ENCODE measurements at places on chromosomes 11 and 22. TPM values are rescaled to one million over a fixed set of nuclear protein-coding genes. Genes with fewer than 3 reads are reported as not detected.

The TRPC6 gene
- polyA plus RNA-seq: 11.8 TPM

The MS4A12 gene
- polyA plus RNA-seq: not detected

The MMP13 gene
- not detected for polyA plus RNA-seq

The PRDM11 gene
- polyA plus RNA-seq: 21.4 TPM

GRCh38 chr22:34390400-34390799 lies 470.1 kb upstream of the LARGE1 start:
- no peak for DNase-seq

DNA sequence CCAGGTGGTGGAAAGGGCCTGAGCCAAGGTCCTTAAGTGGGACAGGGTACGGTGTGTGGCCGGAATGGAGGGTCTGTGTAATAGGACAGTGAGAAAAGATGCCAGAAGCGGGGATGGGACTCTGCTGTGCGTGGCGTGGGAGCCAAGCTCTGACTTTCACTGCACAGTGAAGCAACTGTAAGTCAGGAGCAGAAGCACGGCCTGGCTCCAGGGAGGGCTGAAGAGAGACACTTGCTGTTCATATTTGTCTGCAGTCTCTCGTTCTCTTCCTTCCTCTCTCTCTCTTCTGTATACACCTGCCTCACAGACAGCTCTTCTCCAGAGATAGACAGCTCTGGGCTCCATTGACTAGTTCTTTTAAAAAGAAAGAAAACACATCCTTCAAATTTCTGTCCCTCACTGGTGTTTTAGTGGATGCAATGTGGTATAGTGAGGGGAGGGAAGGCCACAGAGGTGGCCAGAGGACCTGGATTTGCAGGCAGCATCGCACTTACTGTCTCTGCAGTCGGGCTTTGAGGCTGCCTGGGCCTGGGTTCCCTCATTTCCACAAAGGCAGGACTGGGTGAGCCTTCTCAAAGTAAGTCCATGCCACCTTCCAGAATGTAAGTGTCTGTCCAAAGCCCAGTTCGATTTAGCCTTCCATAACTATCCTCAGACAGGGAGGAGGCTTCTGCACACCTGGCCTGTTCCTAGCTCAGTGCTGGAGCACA lies 2.1 kb downstream of the IL17RA start:
- no peak for DNase-seq

GRCh38 chr11:665062-665703 lies 28.1 kb downstream of the DRD4 start:
- DNase-seq: peak; percentile 86

- DNase-seq: no peak
These were observed at the start of gene CABP7 for GRCh38 chr22:29719899-29720645. TSS of gene CABP7 (plus strand) at chr22:29720003. CDS start at chr22:29720425, 422 bp downstream.

DNA sequence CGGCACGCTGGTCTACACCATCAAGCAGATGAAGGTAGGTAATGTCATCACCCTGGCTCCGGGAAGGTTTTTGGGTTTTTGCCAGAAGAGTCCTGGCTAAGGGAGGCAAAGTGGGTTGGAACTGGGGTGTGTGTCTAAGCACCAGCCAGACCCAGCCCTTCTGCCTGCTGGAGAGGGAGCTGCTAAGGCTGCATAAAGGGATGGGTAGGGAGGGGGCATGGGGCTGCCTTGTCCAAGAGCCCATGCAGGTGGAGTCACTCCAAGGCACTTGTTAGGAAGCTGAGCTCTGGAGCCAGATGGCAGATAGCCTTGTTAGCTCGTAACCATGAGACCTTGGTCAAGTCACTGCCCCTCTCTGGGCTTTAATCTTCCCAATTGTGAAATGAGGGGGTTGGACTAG lies 48.0 kb downstream of the TIMP3 start:
- no peak for DNase-seq

DNA sequence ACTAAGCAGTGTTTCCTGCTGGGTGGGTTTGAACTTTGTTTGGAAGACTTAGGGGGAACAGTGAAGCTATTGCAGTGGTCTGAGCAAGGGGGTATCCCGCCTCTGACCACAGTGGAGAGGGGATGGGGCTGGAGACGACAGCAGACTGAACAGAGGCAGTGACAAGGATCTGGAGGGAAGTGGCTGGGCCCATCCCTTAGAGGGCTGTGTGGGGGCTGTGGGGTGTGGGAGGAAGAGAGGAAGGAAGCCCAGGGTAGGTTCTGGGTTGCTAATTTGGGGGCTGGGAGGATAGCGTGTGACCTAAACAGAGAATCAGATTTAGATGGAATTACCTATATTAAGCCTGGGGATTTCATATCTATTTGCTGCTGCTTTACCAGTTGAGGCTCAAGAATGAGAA lies 70.7 kb downstream of the BMAL1 start:
- no peak for DNase-seq

DNA sequence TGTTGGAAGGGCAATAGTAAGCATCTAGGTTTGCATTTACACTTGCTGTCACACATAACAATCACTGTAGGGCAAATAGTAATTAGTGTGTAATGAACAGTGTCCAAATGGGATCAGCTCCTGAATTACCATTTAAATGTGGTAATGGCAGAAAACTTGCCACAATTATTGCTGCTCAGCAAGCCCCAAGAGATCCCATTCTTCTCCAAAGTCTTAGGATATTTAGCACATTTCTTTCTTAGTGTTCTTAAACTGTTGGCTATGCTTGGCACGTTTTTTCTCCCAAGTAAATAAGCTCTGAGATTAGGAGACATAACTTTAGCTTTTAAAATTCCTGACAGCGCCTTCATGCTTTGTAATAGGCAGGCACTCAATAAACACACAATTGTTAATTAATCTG lies 1037.0 kb downstream of the DLG2 start:
- DNase-seq: no peak

DNA sequence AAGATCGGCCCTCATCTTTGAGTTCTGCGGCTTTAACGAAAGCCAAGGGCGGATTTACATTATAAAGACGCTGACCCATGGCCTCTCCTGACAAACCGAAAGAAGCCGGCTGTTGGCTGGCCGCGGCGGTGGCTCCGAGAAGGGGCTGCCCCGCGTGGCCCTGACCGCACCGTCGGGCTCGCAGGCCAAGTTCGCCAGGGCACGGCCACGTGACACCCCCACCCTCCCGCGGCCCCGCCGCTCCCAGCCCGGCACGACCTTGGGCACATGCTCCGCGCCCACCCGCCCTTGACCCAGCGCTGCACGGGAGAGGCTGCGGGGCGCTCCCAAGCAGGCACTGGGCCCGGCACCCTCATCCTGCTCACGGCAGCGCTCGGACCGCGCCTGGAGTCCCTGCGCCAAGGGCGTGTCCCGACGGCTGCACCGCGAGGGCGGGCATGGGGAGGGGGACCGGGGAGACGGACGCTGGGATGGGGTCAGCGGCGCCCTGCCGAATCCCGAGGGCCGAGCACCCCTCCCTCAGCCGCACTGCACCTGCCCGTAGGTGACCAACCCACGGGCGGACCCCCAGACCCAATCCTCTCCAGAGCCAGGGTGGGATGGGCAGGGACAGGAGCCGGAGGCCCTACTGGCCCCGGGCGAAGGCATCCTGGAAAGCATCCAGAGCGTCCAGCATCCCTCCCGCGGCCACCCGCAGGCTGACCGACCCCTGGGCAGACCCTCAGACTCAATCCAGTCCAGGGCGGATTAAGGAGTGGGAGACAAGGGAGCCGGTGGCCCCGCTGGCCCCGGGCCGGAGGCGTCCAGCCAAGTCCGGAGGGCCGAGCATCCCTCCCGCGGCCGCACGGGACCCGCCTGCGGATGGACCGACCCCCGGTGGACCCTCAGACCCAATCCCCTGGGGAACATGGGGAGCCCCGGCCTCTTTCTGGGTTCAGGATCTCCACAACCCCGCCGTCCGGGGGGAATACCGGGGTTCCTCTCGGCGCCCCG lies 759 bp downstream of the CPT1A start:
- DNase-seq: peak; percentile 53

- DNase-seq: peak; percentile 36
These were observed 1.6 kb downstream of the SPON1 start for GRCh38 chr11:13963949-13964770.

DNA sequence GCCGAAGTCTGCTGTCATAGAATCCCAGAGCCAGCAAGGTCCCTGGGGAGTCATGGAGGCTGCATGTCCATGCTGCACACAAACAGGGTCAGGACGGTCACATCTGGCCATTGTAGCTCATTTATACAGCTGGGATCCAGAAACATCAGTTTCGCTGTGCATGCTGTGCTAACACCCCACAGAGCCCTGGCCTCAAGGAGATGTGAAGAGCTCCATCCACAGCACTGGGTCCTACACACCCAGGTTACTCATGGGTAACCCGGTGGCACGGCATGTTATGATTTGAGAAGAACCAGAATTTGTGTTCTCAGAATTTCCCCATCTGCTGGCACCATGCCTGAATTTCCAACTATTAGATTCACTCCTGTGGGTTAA lies 146.3 kb upstream of the ARHGAP20 start:
- DNase-seq: peak; percentile 96

GRCh38 chr11:74948898-74949752 lies at the start of the genes SPCS2 and XRRA1:
TSS of gene SPCS2 (plus strand) at chr11:74949266. CDS start at chr11:74949286, 20 bp downstream.
TSS of gene XRRA1 (minus strand) at chr11:74949091. CDS start at chr11:74940878, 8,213 bp downstream.
- DNase-seq: peak; percentile 99

DNA sequence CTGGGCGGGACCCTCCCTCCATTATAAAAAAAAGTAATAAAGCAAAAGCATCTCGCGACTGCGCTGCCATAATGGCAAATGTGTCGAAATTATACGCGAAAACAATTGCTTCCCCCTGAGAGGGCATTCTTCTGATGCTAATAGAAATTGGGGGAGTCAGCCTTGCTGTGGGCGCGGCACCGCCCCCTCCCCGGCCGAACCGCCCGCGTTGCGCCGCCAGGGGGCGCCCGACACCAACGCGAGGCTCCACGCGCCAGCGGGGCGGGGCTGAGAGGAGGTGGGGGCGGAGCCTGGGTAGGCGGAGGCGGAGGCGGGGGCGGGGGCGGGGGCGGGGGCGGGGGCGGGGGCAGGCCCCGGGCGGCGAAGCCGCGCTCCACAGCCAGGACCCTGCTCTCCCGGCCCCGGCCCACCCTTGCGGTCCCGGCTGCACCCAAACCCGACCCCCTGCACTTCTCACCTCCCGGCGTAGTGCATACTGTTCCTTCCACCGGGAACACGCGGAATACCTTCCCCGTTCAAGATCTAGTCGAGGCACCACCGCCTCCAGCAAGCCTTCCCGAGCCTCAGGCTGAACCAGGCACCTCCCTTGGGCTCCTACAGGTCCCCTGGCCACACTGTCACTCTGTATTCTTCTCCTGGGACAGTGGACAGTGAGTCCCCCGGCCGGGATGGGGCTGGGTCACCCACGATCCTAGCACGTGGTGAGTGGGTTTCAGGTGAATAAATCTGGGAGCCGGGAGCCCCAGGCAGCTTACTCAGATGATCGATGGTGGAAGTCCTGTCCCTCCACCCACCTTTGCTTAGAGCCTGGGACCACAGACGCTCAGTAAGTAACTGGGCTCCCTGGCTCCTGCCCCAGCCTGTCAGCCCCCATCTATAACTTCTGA lies 15.5 kb upstream of the UPK3A start:
- DNase-seq: peak; percentile 91

Data from muscle of leg (tissue), 16 donors.